ENCODE measurements at places on chromosomes 1 and 21. TPM values are rescaled to one million over a fixed set of nuclear protein-coding genes. Genes with fewer than 3 reads are reported as not detected.

Gene CD247
- 3.1 TPM for total RNA-seq

Gene S100B
- total RNA-seq, result 9.4 TPM

Gene OTUD7B
- 8.1 TPM for total RNA-seq

Gene RXRG
- 5.3 TPM for total RNA-seq

Gene CYP2J2
- total RNA-seq, result 0.94 TPM

Gene LCE3D
- total RNA-seq, result not detected

Gene SERTAD4
- total RNA-seq, result 5.6 TPM

Gene IBA57
- total RNA-seq, result 6.9 TPM

Gene COL11A1
- 48.2 TPM for total RNA-seq

Gene EPS8L3
- total RNA-seq, result not detected

Gene OR6N1
- not detected for total RNA-seq

Gene OPTC
- total RNA-seq, result not detected

Gene KRTAP19-3
- not detected for total RNA-seq

Gene PBX1
- 430 TPM for total RNA-seq

Gene CCDC185
- total RNA-seq, result not detected

Gene CCDC190
- 0.94 TPM for total RNA-seq

Gene ZBTB8A
- total RNA-seq, result 28.8 TPM

Gene PSMA5
- total RNA-seq, result 37.2 TPM

Gene GPR52
- 13.8 TPM for total RNA-seq

Gene SRSF4
- 51.0 TPM for total RNA-seq

Gene C4BPB
- not detected for total RNA-seq

Gene BSND
- total RNA-seq, result not detected

Gene C1orf74
- 2.2 TPM for total RNA-seq

Gene S1PR1
- 16.0 TPM for total RNA-seq

Gene EPRS1
- 153 TPM for total RNA-seq

Gene ALX3
- not detected for total RNA-seq

Gene TNNI3K
- total RNA-seq, result 22.8 TPM

Gene EFNA1
- total RNA-seq, result 5.6 TPM

Gene KRTAP20-3
- not detected for total RNA-seq

Gene ZNF593
- total RNA-seq, result 13.1 TPM

Gene ZDHHC18
- 15.7 TPM for total RNA-seq

Gene KRTAP19-1
- not detected for total RNA-seq

Gene S100A12
- total RNA-seq, result 1.6 TPM

Gene CELA2A
- total RNA-seq, result not detected
